ENCODE measurements at places on chromosomes 2 and 18. TPM values are rescaled to one million over a fixed set of nuclear protein-coding genes. Genes with fewer than 3 reads are reported as not detected.

HSPE1 gene
- total RNA-seq, result 548 TPM

GPAT2 gene
- total RNA-seq, result not detected

- DNase-seq, result peak; percentile 76
These were observed 167.8 kb downstream of the TTC32 start for GRCh38 chr2:19733951-19734425.

DNAJC10 gene
- total RNA-seq, result 152 TPM

GRCh38 chr2:15584767-15585469 lies 6.8 kb upstream of the DDX1 start:
- DNase-seq, result peak; percentile 51

ALK gene
- 0.26 TPM for total RNA-seq

DNA sequence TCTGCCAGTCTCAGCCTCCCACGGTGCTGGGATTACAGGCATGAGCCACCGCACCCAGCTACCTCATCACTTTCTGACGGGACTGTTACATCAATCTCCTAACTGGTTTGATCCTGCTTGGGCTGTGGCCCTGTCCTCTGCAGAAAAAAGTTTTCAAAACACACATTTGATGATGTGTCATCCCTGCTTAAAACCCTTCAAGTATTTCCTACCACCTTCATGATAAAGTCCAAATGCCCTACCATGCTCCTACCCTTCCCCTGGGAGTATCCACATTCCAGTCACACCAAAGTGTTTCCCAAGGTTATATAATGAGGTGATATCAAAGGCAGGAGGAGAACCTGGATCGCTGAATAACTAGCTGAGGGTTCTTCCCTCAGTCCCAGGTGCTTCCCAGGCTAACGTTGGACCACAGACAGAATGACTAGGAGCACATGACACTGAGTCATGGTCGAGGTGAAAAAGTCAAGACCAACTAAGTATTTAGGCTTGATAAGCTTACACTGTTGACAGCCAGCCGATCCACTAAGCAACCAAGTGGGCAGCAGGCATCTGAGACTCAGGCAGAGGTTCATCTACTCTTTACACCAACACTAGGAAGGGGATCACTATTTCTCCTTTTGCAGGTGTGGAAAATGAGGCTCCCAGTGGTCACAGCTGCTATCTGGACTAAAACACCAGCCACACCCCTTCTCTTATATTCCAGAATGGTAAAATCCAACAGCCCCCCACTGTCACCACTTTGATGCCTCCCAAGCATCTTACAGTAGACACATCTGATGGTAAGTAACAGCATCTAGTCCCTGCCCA lies 31.8 kb downstream of the CYRIA start:
- DNase-seq, result peak; percentile 98
